ENCODE measurements at places on chromosomes 12 and 14. TPM values are rescaled to one million over a fixed set of nuclear protein-coding genes. Genes with fewer than 3 reads are reported as not detected.

The IL23A gene
- not detected for total RNA-seq

DNA sequence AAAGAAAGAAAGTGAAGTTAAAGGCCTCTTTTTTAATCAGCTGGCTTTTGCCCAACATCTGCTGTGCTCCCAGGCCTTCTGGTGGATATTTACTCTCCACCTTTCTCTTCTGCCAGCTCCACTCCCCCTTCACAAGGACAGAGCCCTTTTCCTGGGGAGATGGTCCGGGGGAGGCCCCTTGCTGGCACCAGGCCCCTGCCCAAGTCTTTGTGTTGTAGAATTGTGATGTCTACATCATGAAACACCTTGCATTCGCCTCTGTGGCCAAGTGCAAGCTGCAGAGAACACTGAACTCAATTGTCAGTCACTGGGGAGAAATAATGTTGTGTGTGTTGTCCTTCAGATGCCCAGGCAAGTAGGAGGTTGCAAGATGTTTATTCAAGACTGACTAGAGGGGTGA lies 150.3 kb downstream of the DPF3 start:
- DNase-seq = no peak

GRCh38 chr12:8844665-8845064 lies 22.2 kb downstream of the A2ML1 start:
- no peak for DNase-seq

GRCh38 chr14:90732139-90732538 lies 84.1 kb downstream of the TTC7B start:
- DNase-seq = no peak

GRCh38 chr12:28035500-28035899 lies 63.0 kb upstream of the PTHLH start:
- DNase-seq = no peak

GRCh38 chr14:52473557-52473956 lies 78.7 kb downstream of the TXNDC16 start:
- DNase-seq = no peak

All from mucosa of descending colon (tissue), 3 donors.